Occipital lobe (tissue), 3 donors: ENCODE measurements at places on chromosomes 2 and 18.
A peak's percentile ranks its signal among the peaks of the same experiment; 100 is the strongest.

DNA sequence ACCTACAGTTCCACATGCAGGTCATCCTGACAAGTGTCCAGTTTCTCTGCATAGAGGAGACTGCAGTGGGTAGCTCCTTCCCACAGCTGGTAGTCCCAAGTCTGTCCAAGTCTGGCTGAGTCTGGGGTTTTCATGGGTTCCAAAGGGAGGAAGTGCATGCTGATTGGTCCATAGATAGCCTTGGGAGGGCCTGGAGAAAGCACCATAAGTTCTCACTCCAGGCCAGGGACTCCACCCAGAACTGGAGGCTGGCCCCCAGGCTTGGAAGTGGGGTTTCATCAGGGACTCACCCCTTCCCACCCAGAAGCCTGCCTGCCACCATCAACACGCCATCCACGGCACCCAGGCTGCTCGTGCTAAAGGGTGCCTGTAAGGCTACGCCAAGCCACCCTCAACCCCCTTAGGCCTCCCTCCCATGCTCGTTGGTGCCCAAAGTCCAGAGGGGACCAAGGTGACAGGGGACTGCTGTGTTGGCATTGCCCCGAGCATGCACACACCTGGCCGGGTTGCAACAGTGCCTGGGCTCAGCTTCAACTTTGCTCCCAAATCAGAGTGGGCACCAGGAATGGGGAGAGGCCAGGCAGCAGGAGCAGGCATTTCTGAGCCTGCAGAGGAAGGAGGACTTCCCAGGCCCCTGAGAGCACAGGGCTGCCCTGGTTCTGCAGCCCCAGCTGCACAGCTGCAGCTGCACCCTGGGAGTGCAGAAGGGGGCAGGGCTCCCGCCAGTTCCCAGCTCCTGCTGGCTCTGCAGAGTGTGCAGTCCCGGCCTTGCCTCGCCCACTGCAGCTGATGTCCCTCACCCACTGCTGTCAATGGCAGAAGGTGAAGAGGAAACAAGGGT, 116.5 kb upstream of the MAP2 start:
- DNase-seq: no peak

DNA sequence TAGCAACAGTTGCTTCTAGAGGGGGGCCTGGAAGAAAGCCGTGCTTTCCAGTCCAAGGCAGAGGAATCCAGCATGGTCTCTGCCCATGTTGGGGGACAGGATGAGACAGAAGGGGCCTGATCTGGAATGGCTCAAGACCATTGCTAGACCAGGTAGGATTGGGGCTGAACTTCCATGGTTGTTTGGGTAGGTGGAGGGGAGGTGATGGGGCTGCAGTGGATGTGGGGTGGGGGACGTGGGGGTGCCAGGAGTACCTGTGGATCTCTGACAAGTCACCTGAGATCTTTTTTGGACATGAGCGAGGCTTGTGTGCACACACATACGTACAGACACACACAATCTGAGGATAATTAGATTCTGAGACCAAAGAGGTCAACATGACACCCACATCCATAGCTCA, 228.7 kb upstream of the SKOR2 start:
- no peak for DNase-seq

DNA sequence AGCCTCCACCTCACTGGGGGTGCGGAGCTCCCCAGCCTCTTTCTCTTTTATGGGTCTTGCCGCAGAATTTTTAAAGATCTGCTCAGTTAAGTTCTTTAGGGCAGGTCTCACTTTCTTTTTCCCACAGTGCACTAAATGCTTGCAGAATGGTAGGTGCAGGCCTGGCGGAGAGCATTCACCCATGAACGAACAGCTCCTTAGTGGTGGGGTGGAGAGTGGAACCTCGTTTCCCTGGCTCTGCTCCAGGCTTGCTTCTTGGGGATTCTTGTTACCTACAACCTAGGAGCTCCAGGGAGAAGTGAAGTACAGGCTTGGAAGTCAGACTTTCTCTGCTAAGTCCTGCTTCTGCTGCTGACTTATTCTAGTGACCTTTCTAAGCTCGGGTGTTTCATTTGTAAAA, 70.3 kb upstream of the PXDN start:
- no peak for DNase-seq

GRCh38 chr2:56207760-56208159, 24.0 kb downstream of the CCDC85A start:
- no peak for DNase-seq

GRCh38 chr2:55923091-55923981, at the start of gene EFEMP1:
Gene EFEMP1 (minus strand): TSS chr2:55923782. CDS start chr2:55922440, 1,342 bp downstream.
- no peak for DNase-seq

- no peak for DNase-seq
Observed at GRCh38 chr2:220065581-220065980, 438.2 kb downstream of the SLC4A3 start.

DNA sequence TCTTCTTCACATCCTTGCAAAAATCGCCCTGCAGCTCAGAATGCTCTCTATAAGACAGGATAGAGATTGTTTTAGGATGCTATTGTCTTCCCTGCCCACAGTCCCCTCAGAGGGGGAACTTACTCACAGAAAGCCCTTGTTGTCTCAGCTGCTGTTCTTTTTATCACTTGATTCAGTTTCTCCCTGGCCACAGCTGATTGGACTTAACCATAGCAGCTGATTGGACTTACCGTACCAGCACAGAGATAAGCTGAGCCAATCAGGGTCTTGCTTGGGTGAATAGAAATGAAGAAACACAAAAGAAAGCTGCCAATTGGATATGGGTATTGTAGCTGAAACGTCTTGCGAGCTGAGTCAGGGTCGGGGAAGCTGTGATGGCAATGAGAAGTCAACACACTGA, 194.2 kb upstream of the MEX3C start:
- DNase-seq: no peak

GRCh38 chr18:23244401-23244800, 109.1 kb downstream of the CABLES1 start:
- no peak for DNase-seq

- peak; percentile 60 for DNase-seq
Observed at GRCh38 chr18:75208155-75208835, 644 bp downstream of the PTGR3 start.
